ENCODE measurements at places on chromosomes 2 and 18. TPM values are rescaled to one million over a fixed set of nuclear protein-coding genes. Genes with fewer than 3 reads are reported as not detected.

- no peak for DNase-seq
Observed at GRCh38 chr2:239727776-239728600, 297.2 kb downstream of the NDUFA10 start.

DNA sequence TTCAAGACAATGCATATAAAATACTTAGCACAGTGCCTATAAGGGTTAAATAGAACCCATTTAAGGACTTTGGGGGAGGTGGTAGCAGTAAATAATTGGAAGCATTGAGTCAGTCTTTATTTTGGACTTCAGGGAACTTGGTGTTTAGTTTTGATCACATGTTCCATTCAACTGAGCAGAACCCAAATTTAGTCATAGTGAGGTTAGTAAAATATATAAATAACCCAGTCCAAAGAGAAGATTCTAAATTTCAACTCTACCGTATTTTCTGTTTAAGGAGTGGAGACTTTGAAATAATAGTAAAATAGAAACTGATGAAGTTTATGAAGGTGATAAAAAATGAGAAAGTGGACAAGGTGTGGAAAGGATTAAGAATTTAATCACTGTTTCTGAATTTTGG lies 19.7 kb downstream of the TWSG1 start:
- no peak for DNase-seq

- DNase-seq: peak; percentile 76
Observed at GRCh38 chr2:231557571-231558217, 27.4 kb upstream of the NMUR1 start.

DNA sequence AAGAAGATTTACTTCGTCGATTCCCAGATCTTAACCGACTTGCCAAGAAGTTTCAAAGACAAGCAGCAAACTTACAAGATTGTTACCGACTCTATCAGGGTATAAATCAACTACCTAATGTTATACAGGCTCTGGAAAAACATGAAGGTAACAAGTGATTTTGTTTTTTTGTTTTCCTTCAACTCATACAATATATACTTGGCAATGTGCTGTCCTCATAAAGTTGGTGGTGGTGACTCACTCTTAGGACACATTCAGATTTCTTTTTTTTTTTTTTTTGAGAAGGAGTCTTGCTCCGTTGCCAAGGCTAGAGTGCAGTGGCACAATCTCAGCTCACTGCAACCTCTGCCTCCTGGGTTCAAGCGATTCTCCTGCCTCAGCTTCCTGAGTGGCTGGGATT lies 26.8 kb downstream of the MSH2 start:
- no peak for DNase-seq

- no peak for DNase-seq
Observed at GRCh38 chr2:133483181-133483580, 85.1 kb downstream of the NCKAP5 start.

DNA sequence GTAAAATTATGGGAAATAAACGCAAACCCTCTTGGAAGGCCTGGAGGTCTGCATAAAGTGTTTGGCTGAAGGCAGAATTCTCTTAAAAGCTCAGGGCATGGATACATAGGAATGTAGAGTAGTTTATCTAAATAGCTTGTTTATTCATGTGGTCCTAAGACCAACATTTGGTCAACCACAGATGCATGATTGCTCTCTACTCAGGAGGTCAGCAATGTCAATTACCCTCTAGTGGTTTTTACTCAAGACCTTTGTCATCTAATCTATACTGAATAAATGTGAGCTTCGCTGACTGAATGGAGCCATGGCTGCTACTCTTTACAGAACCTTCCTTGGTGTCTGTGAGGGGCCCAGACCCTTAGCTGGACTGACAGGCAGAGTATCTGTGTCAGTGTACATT lies 139.8 kb downstream of the ATL2 start:
- DNase-seq: no peak

Gene PLA2R1
- not detected for total RNA-seq

Gene CHRND
- not detected for total RNA-seq
